ENCODE measurements at places on chromosomes 6 and 20.

DNA sequence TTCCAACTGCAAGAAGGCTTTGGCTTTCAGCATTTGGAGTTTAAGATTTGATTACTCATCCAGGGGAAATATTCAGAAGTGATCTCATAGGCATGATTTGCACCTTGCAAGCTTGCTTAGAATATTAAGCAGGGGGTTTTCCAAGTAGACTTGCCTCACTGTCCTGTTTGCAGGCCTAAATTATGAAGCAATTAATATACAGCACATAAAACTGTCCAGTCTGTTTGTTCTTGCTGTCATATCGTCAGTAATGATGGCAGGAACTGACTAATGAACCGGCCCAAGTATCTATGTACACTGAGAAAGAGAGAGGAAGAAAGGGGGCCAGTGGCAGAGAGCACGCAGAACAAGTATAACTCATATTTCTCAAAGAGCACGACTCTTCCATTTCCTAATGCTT lies 212.5 kb upstream of the SUPT3H start:
- no peak for DNase-seq

- DNase-seq = no peak
These were observed 29.9 kb downstream of the NFATC2 start for GRCh38 chr20:51512645-51513044.

DNA sequence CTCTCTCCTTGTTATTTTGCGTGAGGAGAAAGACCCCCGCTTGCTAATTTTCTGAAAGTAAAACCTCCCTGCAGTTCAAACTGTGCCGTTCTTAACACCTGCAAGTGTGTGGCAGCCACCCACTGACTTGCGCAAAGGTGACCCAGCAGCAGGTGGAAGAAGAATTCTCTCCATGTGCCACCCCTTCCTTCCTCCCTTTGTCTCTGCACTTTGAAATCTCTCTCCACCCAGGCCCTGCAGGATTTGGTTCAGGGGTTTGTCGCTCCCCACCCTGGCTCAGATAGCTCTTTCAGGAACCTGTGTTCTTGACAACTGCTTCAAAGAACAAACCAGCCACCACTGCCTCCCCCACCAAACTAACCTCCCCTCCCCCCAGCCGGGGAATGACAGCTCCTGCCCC lies 41.4 kb downstream of the ZNF831 start:
- no peak for DNase-seq

GRCh38 chr6:36123270-36124139 lies 6.8 kb upstream of the MAPK13 start:
- peak; percentile 83 for DNase-seq

DNA sequence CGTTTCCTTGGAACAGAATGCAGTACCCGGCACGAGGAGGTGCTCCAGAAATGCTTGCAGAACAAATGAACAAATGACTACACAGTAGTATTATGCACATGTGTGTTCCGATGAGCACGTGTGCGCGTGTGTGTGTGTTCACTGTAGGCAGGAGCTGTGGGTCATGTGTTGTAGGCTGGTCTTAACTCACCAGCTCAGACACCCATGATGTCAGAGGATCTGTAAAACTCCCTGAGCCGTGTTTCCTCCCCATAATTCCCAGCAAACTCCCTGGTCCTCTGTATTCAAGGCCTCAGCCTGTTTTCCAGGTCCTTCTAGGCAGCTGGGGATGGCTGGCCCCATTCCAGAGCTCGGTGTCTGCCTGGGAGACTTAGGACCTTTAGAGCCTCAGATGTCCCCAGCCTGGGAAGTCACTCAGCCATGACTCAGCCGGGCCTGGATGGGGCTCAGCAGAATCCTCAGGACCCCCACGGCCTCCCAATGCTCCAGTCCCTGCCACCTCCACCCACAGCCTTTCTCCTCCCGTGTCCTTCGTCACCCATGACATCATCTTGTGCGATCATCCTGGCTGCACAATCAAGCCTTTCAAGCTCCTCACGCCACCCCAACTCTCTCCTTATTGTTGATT lies 475.0 kb upstream of the SULF2 start:
- DNase-seq = no peak

DNA sequence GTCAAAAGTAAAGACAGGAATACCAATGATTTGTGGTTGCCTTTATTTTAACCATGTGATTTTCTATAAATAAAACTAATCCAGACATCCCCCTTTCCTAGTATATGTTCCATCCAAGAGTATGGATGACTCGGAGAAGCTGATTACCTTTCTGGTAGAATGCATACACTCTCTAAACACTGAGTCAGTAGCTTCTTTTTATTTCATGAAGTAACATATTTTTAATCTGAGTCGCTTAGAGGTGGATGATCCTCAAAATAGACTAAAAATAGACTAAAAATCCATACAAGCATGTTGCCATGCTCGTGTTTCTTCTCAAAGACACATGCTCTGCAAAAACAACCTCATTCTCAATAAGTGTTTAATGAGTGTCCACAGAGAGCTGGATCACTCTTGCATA lies 263.7 kb downstream of the COL12A1 start:
- no peak for DNase-seq

DNA sequence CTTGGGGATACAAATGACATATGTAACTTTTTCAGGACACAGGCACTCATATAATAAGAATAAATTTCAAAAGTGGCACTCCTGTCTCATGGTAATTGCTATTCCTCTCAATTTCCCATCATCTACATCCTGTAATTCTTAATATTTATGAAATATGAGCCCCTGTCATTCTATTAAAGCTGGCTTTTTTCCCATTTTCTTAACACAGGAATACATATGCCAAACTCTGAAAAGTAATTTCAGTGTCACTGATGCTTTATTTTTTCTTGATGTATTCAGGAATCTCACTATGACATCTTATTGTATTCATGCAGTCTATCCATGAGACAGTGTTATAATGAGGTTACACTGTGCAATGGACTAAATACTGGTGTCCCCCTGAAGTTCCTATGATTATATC lies 24.3 kb upstream of the FKBP1C start:
- DNase-seq = no peak

GRCh38 chr20:48066246-48066645 lies 281.0 kb upstream of the SULF2 start:
- DNase-seq = no peak

DNA sequence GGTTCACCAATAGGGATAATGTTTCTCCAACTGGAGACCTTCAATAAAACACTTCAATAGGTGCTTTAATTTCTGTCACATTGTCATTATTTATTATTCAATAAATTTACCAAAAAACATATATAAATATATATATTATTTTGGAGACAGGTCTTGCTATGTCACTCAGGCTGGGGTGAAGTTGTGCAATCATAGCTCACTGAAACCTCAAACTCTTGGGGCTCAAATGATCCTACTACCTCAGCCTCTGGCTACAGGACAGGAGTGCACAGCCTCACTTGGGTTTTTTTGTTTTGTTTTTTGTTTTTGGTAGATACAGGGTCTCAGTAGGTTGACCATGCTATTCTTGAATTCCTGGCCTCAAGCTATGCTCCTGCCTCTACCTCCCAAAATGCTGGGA lies 9.9 kb downstream of the SMLR1 start:
- DNase-seq = no peak

DNA sequence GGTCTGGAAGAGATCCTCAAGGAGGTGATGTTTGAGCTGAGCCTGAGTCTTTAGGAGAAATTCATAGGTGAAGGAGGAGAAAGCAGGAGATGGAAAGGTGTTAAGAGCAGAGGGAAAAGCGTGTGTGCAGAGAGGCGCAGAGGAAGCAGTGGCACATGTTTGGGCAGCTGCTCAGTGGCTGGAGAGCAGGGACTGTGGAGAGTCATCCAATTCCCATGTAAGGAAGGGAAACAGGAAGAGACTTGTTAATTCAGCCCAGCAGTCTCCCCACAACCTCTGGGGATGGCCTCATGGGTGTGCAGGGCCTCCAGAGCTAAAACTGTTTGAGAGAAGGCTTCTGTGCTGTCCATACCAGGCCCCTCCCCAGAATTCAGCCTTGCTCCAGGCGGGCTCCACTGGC lies 16.2 kb downstream of the AAR2 start:
- DNase-seq = no peak

- no peak for DNase-seq
These were observed 25.0 kb downstream of the FOXP4 start for GRCh38 chr6:41571021-41571780.

DNA sequence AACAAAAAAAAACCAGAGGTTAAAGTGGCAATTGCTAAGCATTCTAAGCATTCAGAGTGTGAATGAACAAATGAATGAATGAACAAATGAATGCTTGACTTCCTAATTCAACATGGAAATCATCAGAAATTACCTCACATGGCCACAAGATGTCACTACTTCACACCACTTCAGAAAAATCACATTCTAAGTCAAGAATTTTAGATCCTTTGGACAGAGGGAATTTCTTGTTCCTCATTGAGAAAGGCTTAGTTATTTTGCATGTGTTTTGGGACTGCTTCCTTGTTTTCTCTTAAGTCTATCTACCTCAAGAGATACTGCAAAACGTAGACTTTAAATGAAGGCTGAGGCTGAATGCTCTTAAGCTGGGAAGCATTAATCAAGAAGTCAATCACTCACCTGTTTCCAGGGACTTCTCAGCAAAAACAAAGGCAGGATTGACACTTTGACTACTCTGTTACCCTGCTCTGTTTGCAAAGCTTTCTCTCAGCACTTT lies 120.2 kb downstream of the MBOAT1 start:
- DNase-seq = peak; percentile 31

DNA sequence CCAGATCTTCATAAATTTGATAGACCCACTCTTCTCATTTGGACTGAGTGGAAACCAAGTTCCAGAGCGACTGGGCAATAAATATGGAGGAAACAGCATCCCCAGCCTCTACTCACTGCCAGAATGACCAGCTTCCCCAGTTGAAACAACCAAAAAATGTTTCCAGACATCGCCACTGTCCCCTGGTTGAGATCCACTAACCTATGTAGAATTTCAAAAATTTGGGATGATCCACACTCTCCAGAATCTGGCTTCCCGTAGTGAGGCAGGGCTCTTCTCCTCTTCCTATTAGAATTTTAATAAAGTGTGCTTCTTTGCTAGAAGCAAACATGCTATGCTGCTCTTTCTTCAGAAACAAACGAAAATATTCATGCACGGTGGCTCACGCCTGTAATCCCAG lies 287.0 kb upstream of the SUPT3H start:
- no peak for DNase-seq

DNA sequence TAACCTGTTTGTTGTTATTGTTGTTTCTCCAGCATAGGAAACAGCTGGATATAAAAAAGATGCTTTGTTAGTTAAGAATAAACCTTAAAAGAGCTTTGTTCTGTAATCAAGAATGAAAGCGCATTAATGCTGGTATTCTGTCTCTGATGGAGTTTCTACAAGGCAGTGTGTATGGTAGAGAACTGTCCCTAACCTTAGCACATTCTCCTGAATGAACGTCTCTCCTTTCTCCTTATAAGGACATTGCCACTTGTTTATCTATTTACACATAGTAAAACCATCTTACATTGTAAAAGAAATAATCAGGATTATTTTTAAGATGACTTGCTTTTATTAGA lies 33.8 kb upstream of the LCA5 start:
- DNase-seq = no peak

- DNase-seq = no peak
These were observed 211.0 kb downstream of the NFATC2 start for GRCh38 chr20:51331481-51331880.

All from NCI-H1436 (cell line).